ENCODE measurements at places on chromosomes 7 and 10.

DNA sequence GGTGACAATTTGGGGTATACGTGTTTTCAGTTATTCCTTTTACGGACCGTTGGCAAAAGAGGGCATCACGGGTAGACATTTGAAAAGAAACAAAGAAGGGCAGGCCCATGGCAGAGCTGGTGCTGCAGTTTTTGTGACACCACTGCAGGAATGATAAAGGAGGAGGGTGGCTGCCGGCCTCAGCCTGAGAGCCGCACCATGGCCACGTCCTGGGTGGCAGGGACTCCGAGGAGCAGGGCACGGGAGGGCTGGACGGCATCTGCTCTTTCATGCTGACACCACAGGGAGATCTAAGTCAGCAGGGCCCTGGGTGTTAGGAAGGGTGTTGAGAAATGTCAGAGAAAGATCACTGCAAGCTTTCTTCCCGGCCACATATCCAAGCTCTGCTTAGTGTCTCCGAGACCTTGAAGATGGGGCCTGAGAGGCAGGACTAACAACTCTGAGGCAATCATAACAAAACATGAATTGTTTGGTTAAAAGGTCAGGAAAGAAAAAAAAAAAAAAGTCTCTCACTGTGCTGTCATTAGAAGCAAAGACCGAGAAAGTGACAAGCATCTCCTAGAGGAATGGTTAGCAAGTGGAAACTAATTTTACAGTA is 36.6 kb downstream of the INSYN2A start:
- DNase-seq: no peak

- no peak for DNase-seq
These were observed 87.1 kb downstream of the EGFR start for GRCh38 chr7:55105952-55106351.

DNA sequence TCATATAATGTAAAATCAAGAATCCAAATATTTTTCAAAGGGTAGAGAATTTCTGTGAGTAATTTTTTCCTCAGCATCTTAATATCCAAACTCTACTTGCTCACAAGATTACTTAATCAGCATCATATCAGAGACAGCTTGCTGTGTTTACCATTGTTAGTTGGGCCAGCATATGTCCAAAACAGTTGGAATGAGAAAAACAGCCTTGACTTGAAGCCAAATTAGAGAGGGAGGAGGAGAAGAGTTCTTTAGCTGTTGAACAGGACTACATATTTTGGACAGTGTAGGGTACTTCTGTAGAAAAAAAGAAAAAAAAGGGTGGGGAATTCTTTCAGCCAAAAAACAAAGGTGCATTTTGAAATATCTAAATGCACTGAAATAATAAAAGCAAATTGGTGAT is 69.8 kb downstream of the HDAC9 start:
- no peak for DNase-seq

DNA sequence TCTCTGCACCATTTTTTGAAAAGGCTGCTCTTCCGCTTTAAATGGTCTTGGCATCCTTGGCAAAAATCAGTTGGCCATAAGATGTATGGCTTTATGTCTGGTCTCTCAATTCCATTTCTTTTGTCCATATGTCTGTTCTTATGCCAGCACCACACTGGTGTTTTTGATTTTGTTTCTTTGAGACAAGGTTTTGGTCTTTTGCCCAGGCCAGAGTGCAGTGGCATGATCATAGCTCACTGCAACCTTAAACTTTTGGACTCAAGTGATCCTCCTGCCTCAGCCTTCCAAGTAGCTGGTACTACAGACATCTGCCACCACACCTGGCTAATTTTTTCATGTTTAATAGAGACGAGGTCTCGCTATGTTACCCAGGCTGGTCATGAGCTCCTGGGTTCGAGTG is 48.5 kb downstream of the ANLN start:
- no peak for DNase-seq

GRCh38 chr10:127855591-127855881 is 37.2 kb downstream of the CLRN3 start:
- no peak for DNase-seq

GRCh38 chr10:124849111-124849773 is 47.6 kb downstream of the ABRAXAS2 start:
- peak; percentile 59 for DNase-seq

GRCh38 chr10:71323407-71323806 is 4.3 kb downstream of the SLC29A3 start:
- DNase-seq: no peak

DNA sequence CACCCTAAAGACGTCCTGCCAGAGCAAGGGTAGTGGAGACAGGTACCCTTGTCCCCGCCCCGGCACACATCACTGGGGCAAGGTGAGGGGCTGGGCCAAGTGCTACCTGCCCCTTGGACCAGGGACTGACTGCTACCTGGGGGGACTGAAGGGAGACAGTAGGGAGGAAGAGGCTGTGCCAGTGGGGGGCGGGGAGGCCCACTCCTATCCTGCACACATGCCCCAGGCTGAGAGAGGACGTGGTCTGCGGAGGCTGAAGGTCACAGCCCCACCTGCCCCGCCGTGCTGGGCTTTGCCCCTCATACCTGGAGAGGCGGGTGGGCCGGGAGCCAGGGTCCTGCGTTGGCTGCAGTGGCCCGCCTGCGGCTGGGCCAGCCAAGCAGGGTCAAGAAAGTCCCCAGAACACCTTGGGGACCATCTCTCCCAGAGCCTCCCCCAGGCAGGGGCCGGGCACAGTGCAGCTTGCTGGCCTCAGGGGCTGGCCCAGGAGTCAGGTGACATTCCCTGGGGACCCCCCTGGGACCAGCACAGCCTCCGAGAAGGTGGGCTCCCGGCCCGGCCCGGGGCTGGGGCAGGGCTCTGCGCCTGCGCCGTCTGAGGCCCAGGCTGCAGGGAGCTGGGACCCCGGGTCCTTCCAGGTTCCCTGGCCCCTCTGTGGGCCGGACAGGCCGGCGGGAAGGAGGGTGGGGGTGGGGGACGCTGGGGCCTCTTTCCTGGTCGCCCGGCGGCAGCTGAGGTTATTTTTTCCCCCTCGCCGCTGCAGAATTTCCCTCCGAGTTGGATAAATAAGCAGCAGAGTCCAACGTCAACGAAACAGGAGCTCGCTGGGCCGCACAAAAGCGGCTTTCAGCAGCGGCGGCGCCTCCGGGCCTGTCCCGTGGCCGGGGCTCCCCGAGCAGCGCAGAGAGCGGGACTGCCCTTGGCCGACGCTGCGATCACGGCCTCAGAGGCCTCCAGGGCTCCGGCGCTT is 9.8 kb upstream of the FZD9 start:
- no peak for DNase-seq

DNA sequence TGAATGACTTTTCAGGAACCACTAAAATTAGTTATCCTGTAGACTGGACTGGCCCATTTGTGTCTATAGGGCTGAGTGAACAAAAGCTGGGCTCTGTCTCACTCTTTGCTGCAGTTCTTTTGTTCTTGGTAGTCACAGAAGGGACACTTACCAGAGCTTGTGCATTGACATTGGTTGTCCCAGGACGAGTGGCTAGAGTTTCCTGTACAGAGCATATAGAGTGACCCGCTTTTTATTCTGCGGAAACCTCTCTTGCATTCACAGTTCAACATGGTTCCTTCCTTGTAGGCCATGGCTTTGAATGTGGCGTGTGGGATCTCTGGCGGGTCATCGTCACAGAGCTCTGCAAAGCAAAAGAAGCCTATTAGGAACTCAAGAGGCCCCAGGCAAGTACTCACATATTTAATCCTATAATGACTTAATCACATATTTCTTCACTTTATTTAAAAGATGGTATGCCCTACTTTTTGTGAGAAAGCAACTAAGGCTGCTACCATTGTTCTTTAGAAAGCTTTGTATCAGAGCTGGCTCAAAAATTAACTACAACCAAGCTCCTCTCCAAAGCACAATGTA is 36.4 kb downstream of the IL2RA start:
- no peak for DNase-seq

GRCh38 chr7:138663725-138664710 is 37.1 kb downstream of the SVOPL start:
- DNase-seq: no peak

DNA sequence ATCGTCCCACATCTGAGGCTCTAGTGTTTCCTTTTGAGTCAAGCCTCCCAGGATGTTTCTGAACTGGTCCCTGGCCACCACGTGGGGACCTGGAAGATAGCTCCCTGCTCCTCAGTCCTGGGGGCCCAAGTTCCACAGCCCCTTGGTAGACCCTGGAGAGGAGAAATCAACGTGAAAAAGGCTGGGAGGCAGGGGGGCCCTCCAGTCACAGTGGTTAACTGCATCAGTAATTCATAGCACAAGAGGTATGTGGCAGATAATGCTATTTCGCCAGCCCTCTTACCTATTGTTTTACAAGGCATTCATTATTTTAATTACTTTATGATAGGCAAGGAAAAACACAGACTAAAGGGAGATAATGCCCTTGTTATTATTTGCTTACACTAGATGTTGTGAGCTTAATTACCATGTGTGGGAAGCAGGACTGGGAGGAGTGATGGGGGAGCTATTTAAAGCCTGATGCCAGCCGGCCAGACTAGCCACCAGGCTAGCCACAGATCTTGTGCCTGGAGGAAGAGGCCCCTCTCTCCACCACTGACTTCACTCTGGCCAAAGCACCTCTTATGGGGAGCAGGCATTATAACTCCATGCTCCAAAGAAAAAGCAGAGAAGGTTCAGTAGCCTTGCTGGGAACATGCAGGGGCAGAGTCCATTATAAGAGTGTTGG is 230.7 kb downstream of the KCNMA1 start:
- DNase-seq: no peak

- DNase-seq: no peak
These were observed 21.4 kb upstream of the GSDME start for GRCh38 chr7:24778543-24779282.

GRCh38 chr7:38339953-38340819 is 66.8 kb upstream of the TARP start:
- DNase-seq: no peak

DNA sequence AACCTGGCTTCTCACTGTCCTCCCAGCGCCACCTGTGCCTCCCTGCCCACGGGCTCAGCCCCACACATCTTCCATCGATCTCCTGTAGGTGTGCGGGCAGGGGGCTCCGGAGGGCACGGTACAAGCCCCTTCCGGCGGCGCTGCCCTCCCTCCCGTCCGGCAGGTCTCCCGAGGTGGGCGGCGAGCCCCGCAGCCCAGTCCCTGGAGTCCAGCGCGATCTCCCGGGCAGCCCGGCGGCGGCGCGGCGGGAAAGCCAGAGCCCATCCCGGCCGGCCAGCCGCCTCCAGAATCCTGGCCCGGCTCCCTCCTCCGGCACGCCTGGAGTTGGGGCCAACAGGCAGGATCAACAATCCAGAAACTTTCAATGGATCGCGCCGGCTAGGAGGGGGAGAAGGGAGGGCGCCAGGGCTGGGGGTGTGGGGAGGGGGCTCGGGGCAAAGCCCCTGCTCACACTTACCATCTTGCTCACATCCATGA is 100.1 kb downstream of the HIP1 start:
- peak; percentile 53 for DNase-seq

- DNase-seq: no peak
These were observed 33.5 kb upstream of the DLD start for GRCh38 chr7:107857541-107857912.

GRCh38 chr10:62426086-62426485 is 51.9 kb downstream of the ZNF365 start:
- DNase-seq: no peak

GRCh38 chr7:77181015-77181595 is 18.5 kb downstream of the FGL2 start:
- no peak for DNase-seq

DNA sequence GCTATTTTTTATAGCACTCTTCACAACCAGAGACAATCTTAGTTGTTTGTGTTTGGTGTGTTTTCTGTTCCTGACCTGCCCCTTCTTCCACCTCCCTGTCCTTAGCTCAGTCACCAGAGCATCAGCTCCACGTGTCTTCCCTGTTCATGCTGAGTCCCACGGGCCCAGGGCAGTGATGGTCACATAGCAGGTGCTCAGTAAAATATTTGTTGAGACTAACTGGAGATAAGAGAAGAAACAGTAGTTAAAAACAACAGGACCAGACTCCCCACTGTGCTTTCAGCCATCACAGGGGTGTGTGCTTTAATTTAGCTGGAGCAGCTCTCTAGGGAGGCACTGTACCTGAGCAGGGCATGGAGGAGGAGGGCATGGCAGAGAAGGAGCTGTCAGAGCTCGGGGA is 307.3 kb upstream of the ZNF32 start:
- DNase-seq: no peak

DNA sequence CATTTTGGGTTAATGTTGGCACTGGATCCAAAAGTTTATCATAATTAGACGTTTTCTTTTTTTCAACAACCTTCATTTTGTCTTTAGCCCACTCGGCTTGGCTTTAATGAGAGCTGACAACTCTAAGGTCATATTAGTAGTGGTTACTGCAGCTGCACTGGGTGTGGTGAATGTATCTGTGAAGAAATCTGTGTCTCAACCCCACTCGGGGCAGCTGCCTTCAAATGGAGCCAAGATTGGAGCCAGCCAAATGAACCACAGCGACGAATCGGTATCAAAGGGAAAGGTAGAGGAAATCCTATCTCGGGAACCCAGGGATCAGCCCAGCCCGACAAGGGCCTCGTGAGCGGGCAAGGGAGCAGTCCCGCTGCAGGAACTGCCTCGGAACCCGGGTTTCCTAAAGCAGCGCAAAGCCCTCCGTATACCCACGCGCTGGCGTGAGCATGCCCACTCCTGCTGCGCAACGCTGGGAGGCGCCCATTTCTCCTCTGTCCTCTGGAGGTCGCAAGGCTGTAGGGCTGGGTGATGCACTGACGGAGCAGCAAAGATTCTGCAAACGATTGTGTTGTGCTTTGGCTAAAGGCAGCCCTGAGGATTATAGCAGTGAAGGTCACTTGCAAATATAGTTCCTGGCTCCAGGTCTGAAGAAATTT is 98.7 kb upstream of the MBL2 start:
- DNase-seq: no peak

- DNase-seq: no peak
These were observed 79.0 kb upstream of the EMX2 start for GRCh38 chr10:117463545-117463920.

- no peak for DNase-seq
These were observed 4.2 kb upstream of the GSTO2 start for GRCh38 chr10:104264783-104265182.

DNA sequence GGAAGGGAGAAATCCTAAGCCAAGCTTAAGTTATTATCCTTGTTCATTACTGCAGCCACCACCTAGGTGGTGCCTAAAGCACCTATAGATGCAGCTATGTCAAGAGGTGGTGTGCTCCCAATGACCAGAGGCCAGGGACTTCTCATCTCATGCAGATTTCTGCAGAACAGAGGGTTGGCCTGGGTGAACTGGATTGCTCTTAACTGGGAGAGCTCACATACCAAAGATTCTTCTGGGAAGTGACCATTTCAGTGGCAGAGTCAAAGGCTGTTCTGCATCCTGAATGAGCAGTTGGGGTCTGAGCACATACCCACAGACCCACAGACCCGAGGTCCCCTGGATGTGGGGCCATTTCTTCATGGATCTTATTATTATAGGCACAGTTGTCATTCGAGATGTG is 2.1 kb upstream of the CRHR2 start:
- DNase-seq: no peak

DNA sequence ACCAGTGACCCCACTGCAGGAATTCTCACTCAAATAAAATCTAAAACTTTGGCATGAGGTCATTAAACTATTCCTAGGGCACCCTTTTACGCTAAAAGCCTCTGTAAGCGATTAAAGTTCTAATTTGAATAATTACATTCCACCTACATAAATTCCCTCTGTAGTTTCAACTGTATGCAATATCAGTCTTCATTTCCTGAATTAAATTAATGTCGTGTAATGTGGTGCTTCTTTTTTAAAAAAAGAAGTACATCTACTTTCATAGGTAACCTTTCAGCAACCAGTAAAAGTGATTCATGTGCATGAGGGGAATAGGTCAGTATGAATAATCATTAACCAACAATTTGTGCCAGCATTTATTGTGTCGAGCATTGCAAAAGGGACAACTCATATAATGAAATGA is 44.7 kb downstream of the IMMP2L start:
- peak; percentile 20 for DNase-seq

- DNase-seq: peak; percentile 22
These were observed 85.9 kb upstream of the NPVF start for GRCh38 chr7:25314094-25314730.
